ENCODE measurements at places on chromosomes 12 and 14.
A peak's percentile ranks its signal among the peaks of the same experiment; 100 is the strongest.

DNA sequence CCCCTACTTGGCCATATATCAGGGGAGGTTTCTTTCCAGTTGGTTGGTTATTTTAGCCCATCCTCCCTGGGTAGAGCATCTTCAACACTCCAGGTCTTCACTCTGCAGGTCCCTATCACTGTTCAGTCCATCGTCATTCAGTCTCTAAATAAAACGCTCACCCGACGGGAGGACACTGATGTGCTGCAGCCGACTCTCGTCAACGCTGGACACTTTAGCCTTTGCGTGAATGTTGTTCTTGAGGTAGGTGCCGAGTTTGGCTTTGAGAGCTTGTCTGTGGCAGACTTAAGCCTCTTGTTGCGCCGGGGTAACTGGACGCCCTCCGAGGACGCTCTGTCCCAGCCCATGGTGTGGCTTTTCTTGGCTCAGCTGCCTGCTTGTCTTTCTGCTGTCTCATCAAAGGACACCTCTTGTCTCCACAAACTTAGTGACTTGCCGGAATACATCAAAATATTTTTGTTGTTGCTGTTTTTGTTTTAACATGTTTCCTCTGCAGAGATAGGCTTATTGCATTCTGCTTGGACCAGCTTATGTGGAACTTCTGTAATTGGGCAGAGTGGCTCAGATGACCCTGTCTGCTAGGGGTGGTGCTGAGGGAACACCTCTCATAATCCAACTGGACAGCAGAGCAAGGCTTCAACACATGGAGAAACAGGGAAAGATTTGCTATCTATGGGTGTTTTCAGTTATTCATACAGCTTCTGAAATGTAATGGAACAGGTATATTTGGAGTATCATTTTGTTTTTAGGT, 26.5 kb downstream of the TCTN1 start:
- DNase-seq, result no peak

DNA sequence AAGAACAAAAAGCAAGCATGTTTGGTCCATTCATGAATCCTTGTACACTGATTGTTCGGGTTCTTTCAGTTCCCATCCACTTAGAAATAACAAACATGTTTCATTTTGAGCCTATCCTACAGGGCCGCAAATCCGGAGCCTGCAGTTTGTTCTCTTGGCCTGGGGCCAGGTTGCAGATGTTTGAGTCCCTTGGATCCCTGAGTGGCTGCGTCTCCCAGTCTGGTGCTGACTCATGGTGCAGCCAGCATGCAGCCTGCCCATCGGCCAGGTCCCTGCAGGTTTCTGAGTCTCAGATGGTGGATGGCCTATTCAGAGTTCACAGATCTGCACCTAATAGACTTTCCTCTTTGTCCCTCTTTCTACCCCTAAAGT, 1.9 kb upstream of the DYNC1H1 start:
- peak; percentile 81 for DNase-seq

GRCh38 chr12:97754306-97754705, 291.7 kb downstream of the RMST start:
- DNase-seq, result no peak

- DNase-seq, result peak; percentile 67
Observed at GRCh38 chr12:27946421-27946820, 26.1 kb downstream of the PTHLH start.

GRCh38 chr12:11730299-11731041, 81.0 kb downstream of the ETV6 start:
- DNase-seq, result no peak

- no peak for DNase-seq
Observed at GRCh38 chr14:91904483-91904882, 37.1 kb upstream of the TC2N start.

GRCh38 chr12:26620907-26621306, 212.1 kb downstream of the ITPR2 start:
- no peak for DNase-seq

DNA sequence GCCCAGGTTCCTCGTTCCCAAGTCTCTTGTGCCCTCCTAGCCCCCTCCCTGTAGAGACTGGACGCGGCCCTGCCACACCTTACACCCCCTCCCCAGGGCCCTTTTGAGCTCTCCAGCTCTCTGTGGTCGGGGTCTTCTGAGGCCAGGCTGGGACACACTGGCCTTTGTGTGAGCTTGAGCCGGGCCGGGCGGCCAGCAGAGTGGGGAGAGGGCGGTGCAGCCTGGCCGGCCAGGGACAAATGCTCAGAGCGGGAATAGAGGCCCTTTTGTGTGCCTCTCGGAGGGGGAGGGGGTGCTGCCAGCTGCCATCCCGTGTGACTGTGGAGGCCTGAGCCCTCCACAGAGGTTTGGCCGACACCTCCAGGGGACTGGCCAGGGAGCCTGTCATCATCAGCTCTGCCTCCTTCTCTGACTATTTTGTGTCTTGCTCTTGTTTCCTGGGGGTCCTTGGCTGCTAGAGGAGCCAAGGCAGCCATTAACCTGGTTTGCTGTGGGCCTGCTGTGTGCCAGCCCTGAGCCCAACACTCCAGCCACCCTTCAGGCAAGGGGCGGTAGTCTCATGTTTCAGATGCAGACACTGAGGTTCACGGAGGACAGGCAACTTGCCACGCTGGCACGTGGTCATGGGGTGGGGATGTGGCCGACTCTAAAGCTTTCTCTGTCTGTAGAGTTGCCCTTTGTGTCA, 13.6 kb downstream of the FAM222A start:
- no peak for DNase-seq

DNA sequence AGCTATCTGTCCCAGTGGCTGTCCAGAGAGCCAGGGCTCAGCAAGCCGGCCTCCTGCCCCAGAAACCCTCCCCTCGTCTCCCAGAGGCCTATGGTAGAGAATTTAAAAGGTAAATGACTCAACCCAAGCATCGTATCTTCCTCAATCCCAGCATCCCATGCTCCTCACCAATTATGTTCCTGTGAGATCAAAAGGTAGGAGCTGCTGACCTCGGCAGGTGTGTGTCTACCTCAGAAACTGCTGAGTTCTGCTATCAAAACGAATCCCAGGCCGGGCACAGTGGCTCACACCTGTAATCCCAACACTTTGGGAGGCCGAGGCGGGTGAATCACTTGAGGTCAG, 49.3 kb downstream of the FOXN3 start:
- DNase-seq, result no peak

DNA sequence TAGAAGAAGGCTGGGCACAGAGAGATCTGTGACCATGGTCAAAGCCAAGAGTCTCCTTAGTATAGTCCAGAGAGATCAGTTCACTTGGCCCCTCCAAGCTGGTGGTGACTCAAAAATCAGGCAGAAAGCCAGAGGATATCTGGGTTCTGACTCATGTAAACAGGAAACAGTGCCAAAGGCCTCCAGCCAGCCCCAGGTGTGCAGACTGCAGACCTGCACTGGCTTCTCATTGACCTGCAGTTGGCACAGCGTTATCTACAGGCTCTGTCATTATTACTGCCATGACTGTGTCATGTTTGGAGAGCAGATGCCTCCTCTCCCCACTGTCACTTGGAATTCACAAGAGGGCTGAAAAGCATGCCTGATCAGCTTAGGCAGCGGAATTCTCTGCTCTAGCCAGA, 295.7 kb upstream of the PRKD1 start:
- DNase-seq, result peak; percentile 40

- DNase-seq, result no peak
Observed at GRCh38 chr12:15527201-15528080, 205.1 kb downstream of the PTPRO start.

GRCh38 chr12:113048716-113049127, 7.8 kb upstream of the DTX1 start:
- DNase-seq, result peak; percentile 21

DNA sequence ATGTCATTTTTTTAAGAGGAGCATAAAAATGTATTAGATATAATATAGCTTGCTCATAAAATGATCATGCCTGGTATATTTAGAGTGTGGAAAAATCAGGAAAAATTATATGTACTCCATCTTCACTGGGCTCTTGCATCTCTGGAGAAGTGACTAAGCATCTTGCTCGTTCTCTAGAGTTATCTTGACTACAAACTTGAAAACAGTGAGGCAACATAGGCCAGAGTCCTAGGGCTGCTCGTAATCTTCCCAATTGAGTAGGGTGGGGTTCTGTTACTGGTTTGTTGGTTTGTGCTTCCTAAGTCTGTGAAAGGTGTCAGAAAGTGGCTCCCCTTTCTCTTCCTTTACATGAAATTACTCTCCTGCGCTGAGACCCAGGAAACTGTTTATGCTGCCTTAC, 46.2 kb downstream of the AACS start:
- DNase-seq, result no peak

DNA sequence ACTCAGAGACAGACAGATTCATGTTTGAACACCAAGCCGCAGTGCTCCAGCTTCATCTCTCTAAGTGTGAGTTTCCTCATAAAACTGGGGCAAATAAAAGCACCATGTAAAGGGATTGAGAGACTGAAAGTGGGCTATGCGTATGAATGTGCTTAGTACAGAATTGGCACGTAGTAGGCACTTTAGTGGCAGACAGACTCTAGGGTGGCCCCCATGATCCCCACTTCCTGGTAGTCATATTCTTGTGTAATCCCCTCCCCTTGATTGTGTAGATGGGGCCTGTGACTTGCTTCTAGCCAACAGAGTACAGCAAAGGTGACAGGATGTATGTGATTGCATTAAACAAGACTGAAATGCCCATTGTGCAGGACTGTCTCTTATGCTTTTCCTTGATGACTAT, 43.0 kb downstream of the DAO start:
- DNase-seq, result no peak

- no peak for DNase-seq
Observed at GRCh38 chr12:128388461-128389000, 121.6 kb downstream of the TMEM132C start.

- no peak for DNase-seq
Observed at GRCh38 chr14:35607380-35607779, 73.4 kb downstream of the INSM2 start.

GRCh38 chr12:18576104-18576626, 161.6 kb downstream of the PLCZ1 start:
- DNase-seq, result no peak

- no peak for DNase-seq
Observed at GRCh38 chr14:82075566-82075965, 541.9 kb upstream of the SEL1L start.

DNA sequence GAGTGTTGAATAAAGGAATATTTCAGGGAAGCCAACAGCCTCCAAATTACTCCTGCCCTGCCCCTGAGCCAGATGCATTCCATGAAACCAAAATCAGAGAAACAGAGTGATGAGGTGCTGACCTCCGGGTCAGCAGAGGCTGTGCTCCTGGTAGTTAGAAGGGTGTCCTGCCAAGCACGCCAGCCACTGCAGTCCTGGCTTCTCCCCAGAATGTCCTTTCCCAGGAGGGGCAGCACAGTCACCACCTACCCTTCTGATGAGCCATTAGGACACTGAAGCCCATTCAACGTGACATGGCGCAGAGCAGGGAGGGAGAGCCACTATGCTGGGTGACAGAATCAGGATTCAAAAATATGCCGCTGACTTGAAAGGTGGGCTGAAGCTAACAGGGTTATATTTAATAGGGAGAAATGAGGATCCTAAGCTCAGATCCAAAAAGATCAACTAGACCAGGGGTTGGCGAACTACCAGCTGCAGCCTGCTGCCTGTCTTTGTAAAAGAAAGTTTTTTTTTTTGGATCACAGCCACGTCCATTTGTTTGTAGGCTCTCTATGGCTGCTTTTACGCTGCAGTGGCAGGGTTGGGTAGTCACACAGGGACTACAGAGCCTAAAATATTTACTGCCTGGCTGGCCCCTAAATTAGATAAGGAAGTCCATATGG, 34.5 kb upstream of the PLEK2 start:
- no peak for DNase-seq

- DNase-seq, result no peak
Observed at GRCh38 chr14:58098507-58098906, 53.5 kb downstream of the ARMH4 start.
